ENCODE measurements at places on chromosomes 2 and 18. TPM values are rescaled to one million over a fixed set of nuclear protein-coding genes. Genes with fewer than 3 reads are reported as not detected.
A peak's percentile ranks its signal among the peaks of the same experiment; 100 is the strongest.

CTNNA2 gene
- total RNA-seq, result 9.8 TPM

DNA sequence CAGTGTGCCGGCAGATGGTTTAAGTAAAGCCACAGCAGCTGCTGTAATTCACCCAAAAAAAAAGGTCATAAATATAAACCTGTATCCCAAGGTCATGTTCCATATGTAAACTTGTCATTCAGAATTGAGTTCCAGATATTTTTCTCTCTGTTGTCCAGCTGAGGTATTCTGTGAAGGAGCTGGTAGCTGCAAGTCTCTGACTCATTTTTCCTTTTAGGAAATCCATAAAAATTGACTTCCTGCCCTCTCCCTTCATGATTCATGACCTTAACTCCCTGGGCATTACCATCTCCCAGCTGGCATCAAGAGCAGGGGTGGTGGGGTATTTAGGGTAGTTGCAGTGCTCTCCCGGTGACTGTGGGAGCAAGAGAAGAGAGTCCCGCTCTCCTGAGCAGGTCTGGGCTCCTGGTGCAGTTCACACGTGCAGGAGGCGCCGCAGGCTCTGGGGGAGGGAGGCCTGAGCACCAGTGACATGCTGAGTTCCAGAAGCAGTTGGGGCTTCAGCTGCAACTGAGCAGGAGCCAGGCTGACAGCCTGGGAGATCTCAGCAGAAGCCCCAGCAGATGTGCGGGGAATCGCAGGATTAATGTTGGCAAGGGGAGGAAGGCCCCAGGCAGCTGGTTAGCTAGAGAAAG, 192.6 kb downstream of the MGAT5 start:
- H3K4me3 ChIP-seq, result no peak overlapping the region
- H3K27me3 ChIP-seq, result no peaks in the 10 kb centered on the region
- DNase-seq, result no peak
- no peak overlapping the region for H3K27ac ChIP-seq

DNA sequence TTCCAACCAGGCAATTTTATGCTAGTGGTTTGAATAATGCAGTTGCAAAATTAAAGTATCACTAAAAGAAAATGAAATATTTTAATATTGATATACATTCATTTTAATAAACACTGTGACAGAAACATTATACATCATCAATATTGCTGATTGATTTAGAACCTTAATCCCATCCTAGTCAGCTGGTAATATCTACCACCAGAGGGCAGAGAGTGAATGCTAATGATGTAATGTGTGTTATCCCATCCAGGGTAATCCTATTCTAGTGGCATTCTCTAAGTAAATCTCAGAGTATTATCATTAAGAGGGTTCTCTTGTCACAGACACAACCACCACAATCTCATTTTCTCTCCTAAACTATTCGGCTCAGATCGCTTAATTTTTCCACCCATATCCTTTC, 477.4 kb downstream of the CPS1 start:
- no peaks in the 10 kb centered on the region for H3K27me3 ChIP-seq
- H3K27ac ChIP-seq, result no peak overlapping the region
- H3K4me3 ChIP-seq, result no peak overlapping the region
- no peak for DNase-seq
- no peaks in the 10 kb centered on the region for H3K4me1 ChIP-seq
- no peaks in the 10 kb centered on the region for H3K36me3 ChIP-seq

DNA sequence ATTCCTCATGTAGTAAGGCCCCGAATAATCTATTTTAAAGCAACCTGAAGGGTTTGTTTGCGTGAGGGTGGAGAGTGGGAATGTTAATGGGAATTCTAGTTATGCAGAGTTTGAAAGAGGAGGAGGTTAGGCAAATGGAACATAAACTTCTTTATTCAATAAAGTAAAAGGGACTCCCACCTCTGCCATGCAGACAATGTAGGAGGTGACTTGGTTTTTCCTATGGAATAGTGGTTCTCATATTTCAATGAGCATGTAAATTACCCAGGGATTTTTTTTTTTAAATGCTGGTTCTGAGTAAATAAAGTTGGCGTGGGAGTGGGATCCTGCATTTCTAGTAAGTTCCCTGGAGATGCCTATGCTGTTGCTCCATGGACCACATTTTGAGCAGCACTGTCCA, 367.9 kb downstream of the THSD7B start:
- H3K4me3 ChIP-seq, result peak overlapping the region; percentile 46
- H3K4me1 ChIP-seq, result peaks cover 18% of the 10 kb centered on the region
- H3K27me3 ChIP-seq, result no peaks in the 10 kb centered on the region
- no peak for DNase-seq
- H3K27ac ChIP-seq, result peak overlapping the region; percentile 13
- H3K36me3 ChIP-seq, result no peaks in the 10 kb centered on the region

DNA sequence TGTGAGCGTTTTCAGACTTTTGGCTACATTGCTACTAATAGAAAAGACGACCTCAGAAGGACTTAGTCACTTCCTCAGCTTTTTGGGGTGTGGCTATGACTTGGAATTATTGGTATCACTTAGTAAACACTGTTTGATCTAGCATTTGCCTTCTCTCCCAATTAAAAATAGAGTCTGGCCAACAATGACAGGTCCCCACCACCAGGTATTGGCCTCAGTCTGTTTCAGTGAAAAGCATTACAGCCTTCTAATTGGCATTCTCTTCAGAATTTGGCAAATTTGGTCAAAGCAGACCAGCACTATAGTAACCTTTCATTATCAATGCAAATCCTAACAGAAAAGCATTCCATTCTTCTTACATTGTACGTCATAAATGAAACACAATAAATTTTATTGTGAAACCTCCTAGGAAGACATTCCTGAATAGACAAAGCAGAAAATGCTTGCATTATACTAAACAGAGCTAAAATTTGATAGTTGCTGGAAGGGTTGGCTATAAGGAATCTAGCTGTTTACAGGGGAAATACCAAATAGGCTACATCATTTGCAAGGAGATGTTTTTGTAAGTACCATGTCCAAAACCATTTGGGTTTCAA, 613.9 kb downstream of the IRS1 start:
- no peak overlapping the region for H3K4me3 ChIP-seq
- H3K4me1 ChIP-seq, result no peaks in the 10 kb centered on the region
- H3K36me3 ChIP-seq, result no peaks in the 10 kb centered on the region
- peak overlapping the region; percentile 62 for H3K27ac ChIP-seq
- no peaks in the 10 kb centered on the region for H3K27me3 ChIP-seq

DNA sequence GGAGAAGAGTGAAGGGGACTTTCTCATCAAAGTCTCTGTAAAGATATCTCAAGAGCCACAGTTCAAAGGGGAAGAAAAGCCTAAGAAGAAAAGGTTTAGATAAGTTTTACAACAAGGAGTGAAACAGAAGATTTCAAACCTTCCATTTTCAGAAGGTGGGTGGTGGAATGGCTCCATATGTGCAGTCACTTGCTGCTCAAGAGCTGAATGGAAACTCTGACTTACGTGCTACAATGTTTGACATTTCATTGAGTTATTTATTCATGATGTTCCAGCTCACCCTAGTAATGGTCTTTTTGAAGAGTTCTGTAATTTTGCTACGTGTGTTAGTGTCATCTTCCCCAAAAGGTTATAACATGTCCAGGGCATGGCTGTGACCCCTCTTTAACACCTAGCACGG, 21.7 kb downstream of the LCT start:
- no peak overlapping the region for H3K27ac ChIP-seq
- H3K4me1 ChIP-seq, result no peaks in the 10 kb centered on the region
- no peak for DNase-seq
- H3K36me3 ChIP-seq, result no peaks in the 10 kb centered on the region

- H3K4me3 ChIP-seq, result no peak overlapping the region
- H3K27ac ChIP-seq, result no peak overlapping the region
These were observed 338.8 kb downstream of the MYCN start for GRCh38 chr2:16279201-16279570.

- H3K27me3 ChIP-seq, result no peaks in the 10 kb centered on the region
- no peak overlapping the region for H3K4me3 ChIP-seq
- DNase-seq, result no peak
These were observed 356.3 kb downstream of the SATB2 start for GRCh38 chr2:199101487-199101886.
